ENCODE measurements at places on chromosomes 5 and 9.

- no peak for DNase-seq
These were observed 325.5 kb downstream of the ZNF608 start for GRCh38 chr5:124420952-124421351.

DNA sequence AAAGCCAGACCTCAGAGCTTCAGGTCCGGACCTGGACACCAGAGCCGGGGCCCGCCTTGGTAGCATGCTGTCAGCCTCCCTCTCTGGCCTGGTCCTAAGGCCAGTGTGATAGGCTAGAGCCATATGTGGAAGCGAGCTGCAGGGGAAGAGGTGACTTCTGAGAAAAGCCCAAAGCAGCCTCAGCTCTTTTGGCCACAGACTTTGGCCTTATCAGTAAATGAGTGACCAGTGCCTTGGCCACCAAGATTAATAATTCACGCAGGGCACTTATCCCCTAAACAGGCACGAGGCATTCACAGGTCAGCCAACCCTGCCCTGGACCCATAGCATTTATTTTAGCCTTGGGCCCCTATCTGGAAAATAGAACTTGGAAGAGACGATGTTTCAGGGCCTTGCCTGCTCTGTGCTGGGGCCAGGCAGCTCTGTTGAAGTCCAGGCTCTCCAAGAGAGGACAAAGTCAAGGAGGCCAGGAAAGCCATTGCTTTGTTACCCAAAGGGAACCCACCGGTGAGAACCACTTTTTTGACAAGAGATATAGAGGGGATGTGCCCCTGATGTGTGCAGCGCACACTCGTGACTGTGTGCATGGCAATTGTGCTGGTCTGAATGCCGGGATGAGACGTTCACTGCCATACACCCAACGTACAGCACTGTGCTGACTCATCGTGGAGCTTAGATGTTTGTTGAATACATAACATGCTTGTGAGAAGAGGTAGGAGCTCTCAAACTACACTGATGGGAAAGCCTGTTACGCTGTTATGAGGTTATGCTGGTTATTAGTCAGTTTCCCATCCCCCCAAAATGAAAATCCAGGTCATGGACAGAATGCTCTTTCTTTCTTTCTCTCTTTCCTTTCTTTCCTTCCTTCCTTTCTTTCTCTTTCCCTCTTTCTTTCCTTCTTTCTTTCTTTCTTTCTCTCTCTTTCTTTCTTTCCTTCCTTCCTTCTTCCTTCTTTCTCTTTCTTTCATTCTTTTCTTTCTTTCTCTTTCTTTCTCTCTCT lies 5.0 kb upstream of the SLC34A1 start:
- DNase-seq = peak; percentile 18

DNA sequence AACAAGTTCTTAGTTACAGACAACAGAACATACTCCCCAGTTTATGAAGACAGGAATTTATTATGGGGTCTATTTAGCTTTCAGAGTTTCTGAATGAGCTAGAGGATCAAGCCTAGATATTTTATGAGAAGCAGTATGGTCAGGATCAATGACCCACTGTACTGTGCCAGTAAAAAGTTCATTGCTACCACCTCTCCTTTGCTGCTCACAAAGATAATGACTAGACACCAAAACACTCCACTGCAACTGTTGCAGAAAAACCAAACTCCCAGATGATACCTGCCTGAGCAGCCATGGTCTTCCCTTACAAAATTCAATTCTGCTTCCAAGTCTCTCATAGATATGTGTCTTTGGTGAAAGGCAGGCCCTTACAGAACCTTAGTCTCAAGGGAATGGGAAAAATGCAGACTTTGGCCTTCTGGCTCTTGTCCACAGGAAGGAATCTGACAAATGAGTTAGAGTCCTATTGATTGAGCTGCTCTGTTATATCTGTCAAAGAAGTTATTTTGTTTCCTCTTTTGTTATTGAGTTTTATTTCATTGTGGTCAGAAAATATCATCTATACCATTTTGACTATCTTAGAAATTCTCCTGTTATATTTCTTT lies 74.7 kb upstream of the RASGRF2 start:
- DNase-seq = no peak

DNA sequence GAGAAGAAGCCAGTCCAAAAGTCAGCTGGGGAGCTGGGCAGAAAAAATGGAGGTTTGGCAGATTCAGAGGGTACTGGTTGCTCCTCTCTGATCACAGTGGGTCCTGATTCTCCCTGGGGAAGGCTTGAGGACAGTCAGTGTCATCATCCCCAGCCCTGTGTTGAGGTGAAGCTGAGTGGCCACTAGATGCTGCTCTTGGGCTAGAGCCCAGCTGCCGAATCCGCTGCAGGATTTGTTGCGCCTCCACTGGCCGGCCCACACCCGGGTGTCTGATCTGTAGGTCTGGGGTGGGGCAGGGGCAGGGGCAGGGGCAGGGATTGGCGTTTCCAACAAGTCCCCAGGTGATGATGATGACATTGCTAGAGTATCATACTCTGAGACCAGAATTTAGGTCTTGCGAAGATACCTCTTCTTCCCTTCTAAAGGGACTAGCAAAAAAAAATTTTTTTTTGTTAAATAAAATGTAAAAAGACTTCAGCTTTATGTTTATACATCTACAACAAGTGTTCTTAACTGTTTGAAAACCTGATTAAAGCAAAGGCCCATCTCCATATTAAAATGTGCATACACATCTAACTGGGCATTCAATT lies 106.8 kb downstream of the PDE6A start:
- DNase-seq = no peak

GRCh38 chr9:84861455-84861854 lies 191.9 kb downstream of the NTRK2 start:
- no peak for DNase-seq

DNA sequence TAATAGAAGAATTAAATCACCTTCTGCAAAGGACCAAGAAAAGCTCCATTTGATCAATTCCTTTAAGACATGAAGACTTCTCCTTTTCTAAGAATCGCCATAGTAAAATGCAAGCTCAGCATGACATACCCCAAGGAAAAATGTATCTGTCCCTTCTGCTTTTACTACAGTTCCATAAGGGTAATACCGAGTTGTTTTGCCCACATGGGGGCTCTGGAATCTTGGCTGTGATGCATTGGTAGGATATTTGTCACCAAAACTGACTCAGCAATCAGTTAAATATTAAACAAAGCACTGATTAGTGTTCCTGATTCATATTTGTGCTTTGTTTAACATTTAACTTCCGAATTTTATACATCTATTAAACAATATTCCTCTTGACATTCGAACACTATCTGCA lies 24.3 kb upstream of the KCNIP1 start:
- DNase-seq = peak; percentile 10

DNA sequence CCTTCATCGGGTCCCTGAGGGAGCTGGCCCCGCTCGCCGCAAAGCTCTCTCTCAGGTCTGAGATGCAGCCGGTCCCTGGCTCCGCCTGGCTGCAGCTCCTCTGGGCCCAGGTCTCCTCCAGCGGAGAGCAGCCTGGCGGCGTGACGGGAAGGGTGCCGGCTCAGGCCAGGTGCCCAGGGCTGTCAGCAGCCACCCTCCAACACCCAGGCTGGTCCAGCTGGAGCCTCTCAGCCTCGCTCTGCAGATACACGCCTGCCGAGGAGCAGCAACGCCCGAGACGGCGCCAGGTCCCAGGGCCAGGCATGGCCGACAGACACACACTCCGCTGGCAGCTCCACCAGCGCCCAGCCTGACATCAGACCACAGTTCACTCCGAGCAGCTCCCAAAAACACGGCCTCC lies 25.6 kb downstream of the FAM163B start:
- DNase-seq = no peak

Data from HS-5 (cell line).